ENCODE measurements at places on chromosomes 2 and 18.

- no peak for DNase-seq
Observed at GRCh38 chr18:9898792-9899549, 13.2 kb downstream of the TXNDC2 start.

GRCh38 chr18:22935431-22935830, 2.3 kb downstream of the RBBP8 start:
- DNase-seq = no peak

GRCh38 chr2:157831573-157832315, 44.4 kb downstream of the ACVR1 start:
- DNase-seq = no peak

GRCh38 chr2:235191978-235192377, 240.2 kb downstream of the SH3BP4 start:
- DNase-seq = no peak

- DNase-seq = no peak
Observed at GRCh38 chr2:67922080-67922785, 140.6 kb downstream of the C1D start.

DNA sequence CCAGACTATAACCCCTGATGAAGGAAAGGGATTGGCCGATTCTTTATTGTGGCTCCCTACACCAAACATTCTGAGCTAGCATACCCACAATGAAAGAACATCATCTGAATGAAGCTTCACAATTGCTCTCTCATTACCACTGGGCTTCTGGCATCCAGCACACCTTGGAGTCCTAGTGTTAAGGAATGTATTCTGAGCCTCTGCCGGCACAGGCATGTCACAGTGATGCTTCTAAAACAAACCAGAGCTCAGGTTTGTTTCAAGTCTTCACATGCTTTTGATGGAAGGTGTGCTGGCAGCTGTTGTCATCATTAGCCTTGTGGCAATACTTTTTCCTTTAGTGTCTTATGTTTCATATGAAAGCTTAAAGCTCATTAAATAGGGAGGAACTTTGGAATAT, 76.3 kb upstream of the RBBP8 start:
- DNase-seq = no peak

DNA sequence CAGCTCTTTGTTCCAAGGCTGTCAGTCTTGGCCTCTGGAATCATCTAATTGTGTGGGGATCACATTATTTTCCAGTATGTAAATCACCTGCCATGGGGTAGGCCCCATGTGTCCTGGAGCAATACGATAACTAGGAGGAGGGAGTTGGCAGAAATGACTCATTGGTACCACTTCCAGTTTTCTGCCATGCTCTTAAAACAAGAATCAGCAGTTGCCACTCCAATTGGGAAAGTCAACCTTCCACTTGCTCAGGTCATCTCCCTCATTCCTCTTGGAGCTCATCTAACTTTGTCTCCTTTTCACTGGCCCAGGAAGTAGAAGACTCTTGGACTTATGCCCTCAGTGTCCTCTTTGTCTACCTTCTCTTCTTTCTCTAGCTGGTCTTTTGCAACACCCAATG, 487.0 kb downstream of the SLC4A3 start:
- no peak for DNase-seq

DNA sequence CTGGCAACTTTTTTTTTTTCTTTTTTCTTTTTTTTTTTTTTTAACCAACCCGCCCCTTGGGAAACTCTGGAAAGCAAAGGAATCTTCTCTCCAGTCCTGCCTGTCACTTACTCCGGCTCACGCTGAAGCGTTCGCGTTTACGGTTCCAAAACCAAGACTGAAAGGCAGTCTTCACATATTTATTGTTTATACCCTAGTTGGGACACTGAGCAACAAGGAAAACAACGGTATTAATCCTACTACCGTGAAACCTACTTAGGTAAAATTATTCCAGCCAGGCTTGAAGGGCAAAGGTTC, 125.4 kb downstream of the OSBPL1A start:
- no peak for DNase-seq

DNA sequence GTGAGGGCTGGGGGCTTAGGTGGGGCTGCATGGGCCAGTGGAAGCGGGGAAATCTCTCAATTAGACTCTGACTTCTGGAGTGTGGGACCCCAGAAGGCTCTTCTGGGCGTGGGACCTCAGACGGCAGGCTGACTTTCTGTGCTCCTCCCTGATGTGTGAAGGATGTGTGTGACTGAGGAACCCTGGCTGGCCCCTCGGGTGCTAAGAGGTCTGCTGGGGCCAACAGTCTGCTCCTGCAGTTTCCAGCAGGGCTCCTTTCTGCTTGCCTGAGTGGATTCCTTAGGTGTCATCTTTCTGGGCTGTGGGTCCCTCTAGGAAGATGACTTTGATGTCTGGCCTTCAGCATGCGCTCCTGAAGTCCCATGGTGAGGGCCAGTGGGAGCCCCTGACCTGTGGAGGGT, 167.5 kb downstream of the DYSF start:
- no peak for DNase-seq

DNA sequence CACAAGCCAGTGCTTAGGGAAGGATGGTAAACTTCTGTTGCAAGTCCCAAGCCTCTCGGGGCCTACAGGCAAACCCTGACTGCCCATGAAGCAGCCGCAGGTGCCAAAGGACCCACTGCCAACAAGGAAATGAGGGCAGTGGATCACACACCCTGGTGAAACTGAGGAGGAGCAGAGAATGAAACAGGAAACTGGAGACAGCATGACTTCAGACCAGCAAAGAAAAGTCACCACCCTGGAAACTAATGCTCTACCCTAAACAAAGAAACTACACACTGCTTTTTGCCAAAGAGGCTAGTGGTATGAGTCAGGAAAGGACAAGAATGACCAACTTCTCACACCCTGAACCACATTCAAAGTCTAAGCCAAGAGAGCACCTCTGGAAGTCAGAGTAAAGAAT, 97.2 kb downstream of the MYO5B start:
- no peak for DNase-seq

DNA sequence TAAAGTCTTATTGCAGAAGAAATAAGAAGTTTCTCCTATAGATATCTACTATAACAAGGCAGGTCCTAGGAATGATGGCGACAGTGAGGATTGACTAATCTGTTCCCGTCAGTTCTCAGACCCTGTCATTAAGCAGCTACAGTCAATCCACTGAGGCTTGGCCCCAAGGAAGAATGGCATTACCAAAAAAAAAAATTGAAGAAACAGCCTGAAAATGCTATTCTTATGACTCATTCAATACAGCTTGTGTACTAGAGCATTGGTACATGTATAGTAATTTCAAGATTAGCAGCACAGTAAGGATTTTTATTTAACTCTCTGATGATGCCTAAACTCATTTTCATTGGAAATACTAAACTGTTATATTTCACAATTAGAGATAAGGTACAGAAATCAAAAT, 1096.1 kb upstream of the NXPH2 start:
- no peak for DNase-seq
